ENCODE measurements at places on chromosomes 13 and 19.

DNA sequence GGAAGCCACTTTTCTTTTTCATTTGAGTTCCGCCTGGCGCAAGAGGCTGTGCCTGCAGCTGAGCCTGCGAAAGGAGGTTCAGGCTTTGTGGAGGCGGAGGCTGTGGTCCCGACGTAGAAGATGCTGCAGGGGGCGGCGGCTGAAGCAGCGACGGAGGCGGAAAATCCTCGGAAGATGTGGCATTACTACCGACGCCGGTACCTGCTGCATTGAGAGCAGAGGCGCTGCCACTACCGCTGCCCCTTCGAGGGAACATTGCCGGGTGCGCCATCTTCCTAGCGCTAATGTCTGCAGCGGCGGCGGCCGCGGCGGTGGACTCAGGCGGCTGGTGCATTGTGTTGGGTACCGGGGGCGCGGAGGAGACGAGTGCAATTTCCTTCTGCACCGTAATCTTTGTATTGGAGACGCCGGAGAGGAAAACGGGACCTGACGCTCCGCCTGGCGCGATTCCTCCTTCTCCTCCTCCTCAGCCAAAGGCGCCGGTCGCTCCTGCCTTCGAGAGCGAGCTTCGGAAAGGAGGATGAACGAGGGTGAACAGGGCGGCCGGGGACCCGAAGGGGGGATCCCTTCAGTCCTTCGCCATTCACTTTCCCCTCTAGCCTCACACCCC, at the start of gene TSC22D1:
TSS of gene TSC22D1 (minus strand) at position 590 of the 610 bp plus-strand sequence. CDS start at position 334, 256 bp downstream.
- DNase-seq: no peak

DNA sequence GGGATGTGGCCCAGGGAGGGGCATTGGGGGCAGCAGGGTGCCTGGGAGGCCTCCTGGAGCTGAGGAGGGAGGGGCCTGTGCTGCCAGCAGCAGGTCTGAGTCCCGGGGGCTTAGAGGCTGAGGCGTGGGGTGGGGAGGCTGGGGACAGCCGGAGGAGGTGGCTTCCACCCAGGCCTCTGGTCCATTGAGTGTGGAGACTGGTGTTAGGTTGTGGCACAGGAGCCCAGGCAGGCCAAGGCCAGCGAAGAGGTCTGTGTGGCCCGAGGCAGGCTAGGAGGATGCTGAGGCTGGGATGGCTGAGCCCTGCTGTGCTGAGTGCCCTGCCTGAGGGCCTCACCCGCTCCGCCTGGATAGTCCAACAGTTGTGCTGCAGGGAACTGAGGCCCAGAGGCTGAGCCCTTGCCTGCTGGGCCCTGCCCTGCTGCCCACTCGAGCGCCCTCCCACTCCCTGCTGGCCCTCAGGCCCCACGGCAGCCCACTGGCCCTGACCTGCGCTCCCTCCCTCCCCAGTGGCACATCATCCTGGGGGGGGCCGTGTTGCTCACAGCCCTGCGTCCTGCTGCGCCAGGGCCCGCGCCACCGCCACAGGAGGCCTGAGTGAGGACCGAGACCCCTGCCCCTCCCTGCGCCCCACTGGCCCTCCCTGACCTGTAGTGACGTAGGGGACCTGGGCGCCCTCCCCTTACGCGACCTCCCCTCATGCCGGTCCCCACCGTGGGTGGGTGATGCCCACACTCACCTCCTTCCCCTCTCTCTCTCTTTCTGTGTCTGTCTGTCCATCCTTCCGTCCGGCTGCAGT, 4.9 kb upstream of the GARIN5A start:
- DNase-seq: no peak

DNA sequence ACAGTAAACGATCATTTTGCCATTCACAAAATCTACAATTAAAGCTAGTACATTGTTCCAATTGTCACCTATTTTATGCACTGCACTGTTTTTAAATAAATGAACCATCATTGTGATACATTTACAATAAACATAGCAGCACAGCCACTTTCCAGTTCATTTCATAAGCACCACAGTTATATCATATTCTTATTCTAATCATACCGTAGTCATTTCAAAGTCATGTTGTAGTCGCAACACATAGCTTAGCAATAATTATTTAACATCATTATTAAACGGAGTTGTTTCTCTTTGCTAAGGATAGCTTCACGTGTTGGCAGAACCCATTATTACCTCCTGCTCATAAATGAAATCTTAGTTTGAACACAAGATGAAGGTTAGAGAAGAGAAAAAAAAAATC, 2.2 kb upstream of the PCDH9 start:
- DNase-seq: no peak

DNA sequence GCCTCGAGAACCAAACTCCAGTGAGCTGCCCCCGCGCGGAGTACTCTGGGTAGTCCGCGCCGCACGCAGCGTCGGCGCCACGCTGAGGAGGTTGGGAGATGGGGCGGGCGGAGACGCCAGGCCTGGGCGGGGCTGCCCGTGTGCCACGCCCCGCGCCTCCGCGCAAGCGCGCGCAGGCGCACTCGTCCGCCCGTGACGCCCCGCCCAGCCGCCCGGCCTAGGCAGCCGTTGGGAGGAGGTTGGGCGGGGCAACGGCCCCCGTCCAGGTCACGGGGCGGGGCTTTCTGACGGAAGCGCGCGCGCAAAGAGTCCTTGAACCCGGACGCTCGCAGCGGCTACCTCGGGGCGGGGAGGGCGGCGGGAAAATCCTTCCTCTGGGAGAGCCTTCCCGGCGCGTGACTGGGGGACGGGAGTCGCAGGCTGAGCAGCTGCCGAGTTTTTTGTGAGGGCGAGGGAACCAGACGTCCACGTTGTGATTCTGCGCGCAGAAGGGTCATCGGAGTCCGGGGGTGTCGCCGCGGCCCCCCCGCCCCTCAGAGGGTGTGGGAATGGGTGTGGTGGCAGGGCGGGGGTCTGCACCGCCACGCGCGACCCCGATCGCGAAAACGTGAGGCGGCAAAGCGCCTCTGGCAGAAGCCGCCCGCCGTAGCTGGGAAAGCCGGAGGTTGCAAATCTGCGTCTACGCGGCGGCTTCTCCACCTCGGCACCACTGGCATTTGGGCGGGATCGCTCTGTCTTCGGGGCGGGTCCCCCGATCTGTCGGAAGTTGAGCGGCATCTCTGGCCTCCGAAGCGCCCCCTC, at the start of gene MED26:
TSS of gene MED26 (minus strand) at position 22 of the 801 bp plus-strand sequence. CDS start 261 bp downstream, outside the sequence.
- DNase-seq: peak; percentile 91
